ENCODE measurements at places on chromosomes 5 and 9. TPM values are rescaled to one million over a fixed set of nuclear protein-coding genes. Genes with fewer than 3 reads are reported as not detected.
A peak's percentile ranks its signal among the peaks of the same experiment; 100 is the strongest.

Gene ADAMTS16
- 2.6 TPM for total RNA-seq

Gene PCDHA12
- total RNA-seq = under 0.01 TPM

Gene LRRC70
- 1.3 TPM for total RNA-seq

Gene BAAT
- under 0.01 TPM for total RNA-seq

Gene SMIM27
- total RNA-seq = 2.6 TPM

Gene ZNF608
- 8.4 TPM for total RNA-seq

Gene EQTN
- total RNA-seq = not detected

Gene BHMT2
- total RNA-seq = 34.5 TPM

Gene SLC25A2
- 0.64 TPM for total RNA-seq

DNA sequence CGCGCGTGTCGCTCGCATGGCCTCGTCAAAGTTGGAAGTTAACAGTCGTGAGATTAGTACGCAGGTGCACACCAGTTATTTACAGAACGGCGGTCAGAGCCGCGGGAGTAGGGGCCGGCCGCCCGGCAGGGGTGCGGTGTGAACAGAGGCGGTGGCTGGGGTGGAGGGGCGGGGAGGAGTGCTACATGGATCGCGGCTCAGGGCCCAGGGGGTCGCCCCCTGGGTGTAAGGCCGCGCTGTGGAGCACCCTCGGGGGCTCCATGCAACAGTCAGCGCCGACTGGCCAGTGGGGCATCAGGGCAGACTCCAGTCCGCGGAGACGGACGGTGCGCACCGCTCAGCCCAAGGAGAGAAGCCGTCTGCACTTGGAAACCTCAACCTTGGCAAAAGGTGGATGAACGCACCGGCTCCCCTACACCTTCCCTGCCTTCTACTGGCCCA is 60.3 kb downstream of the ZNF354C start:
- DNase-seq = no peak

DNA sequence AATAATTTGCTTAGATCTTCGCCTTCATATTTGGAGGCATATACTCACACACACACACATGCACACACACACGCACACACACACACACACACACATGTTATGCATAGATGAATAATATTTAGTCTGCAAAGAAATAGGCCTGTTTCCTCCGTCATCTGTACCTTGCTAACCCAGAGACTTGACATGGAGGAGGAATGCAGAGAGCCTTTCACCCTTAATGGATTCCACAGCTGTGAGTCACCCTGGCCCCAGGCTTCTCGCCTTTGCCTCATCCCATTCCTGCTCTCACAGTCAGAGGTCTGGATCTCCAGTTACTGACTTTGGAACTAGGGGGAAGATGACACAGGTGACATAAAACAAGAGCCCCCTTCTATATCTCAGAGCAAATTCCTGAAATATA is 29.7 kb downstream of the ZNF462 start:
- peak; percentile 93 for DNase-seq

- no peak for DNase-seq
Measured at GRCh38 chr5:103264508-103264907, 5.9 kb downstream of the MACIR start.

GRCh38 chr5:2958976-2959375 is 207.5 kb upstream of the IRX2 start:
- no peak for DNase-seq

DNA sequence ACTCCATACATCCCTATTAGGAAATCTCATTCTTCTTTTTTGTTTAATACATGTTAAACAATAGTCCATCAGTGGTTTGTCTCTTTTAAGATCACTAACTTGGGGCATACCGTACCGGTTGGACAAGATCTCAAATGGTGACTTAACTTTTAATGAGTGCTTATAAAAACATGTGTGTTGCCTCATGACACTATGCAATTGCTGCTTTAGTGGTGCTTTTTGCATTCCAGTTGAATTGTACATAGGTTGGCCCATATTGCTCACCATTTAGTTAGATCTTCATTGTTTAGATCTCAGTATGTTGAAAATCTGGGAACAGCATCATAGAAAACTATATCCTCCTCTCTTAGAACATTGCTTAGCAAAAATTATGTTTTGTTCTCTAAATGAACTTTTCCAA is 17.8 kb downstream of the C9orf85 start:
- peak; percentile 36 for DNase-seq

DNA sequence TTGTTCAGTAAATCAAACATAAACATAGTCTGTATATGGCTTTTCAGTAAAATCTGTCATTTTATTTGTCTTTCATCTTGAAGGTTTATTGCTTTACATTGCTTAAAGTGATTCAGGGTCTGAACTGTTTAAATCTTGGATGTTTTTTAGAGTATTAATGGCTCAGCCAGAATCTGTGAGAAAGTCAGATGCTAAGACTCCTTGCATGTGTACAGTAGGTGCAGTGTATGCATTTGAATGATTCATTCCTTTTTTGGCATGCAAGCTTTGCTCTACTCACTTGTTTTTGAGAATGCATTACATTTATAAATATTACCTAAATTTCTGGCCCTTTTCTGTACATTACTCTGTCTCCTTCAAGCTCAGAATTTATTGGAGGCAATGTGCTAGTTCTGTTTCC is 271.0 kb upstream of the RIOK2 start:
- DNase-seq = no peak

- DNase-seq = peak; percentile 60
Measured at GRCh38 chr9:120941046-120941770, 14.6 kb upstream of the TRAF1 start.

DNA sequence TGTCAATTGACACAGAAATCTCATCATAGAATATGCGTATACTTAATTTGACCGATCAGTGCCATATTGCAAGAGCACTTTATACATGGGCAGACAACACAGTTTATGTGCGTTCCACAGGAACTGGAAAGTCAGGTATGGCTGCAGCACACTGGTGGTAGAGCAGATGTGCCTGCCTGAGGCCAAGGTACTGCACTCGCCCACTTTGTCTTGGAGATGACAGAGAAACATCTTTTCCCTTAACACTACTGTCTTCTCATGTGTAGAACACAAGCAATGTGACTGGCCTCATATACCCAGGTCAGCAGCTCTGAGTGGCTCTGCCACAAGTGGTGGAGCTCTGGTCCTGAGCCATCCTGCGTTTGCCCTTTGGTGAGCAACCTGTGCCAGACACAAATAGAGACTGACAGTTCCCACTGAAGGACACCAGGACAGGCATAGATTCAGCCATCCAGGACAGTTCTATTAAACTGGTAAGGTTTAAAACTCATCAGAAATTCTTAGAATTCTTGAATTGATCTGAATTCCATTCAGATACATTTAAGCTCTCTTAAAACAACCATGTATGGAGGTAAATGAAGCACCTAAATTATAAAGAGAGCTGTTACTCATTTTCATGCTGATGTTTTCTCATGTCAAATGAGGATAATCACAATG is 21.0 kb upstream of the PPP2CA start:
- no peak for DNase-seq

DNA sequence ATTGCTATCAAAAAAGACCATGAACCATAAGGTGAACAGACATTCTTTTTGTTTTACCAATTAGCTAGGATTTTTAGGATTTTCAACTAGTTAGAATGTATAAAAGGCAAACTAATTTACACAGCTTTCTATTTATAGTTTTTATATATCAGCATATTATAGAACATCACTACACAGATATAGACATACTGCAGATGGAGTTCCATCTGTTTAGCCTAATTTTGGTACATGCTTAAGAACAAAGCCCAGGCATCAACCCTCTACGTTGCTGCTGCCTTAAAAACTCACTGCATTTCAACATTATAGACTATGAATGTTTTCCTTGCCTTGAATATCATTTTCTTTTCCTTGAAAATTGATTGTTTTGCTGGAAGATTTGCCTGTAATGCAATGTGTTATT is 2227.5 kb upstream of the C9orf72 start:
- no peak for DNase-seq

DNA sequence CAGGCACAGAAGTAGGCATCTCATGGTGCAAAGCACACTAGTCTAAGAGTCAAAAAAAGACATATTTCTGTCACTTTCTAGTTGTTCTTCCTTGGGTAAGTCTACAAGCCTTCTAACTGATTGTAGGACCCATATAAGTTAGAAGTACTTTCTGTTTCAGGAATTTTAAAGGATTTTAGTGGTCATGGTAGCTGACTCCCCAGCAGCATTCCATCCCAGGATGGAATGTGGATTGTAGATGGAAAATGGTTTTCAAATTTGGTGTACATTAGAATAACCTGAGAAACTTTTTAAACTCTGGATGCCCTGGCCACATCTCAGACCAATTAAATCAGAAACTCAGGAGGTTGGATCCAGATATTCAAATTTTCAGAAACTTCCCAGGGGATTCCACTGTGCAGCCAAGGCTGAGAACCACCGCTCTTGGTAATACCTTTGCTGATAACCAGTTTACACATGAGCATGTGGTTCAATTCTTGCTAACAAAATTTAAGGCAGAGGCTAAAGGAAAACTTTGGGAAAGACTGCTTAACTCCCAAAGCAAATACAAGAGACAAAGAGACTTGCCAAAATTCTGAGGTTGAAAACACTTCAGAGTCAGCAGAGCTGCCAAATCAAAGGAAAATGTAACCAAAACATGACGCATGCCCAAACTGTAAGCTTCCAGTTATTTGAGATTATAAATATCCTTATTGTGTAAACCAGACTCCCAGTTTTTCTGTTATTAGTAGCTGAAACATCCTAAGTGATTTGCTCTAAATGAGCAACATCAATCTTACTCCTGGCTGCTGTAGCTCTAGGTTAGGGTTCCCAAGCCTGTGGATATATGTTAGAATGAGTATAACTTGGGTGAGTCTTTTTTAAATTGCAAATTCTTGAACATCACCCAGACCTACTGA is 145.4 kb upstream of the MTAP start:
- peak; percentile 71 for DNase-seq

DNA sequence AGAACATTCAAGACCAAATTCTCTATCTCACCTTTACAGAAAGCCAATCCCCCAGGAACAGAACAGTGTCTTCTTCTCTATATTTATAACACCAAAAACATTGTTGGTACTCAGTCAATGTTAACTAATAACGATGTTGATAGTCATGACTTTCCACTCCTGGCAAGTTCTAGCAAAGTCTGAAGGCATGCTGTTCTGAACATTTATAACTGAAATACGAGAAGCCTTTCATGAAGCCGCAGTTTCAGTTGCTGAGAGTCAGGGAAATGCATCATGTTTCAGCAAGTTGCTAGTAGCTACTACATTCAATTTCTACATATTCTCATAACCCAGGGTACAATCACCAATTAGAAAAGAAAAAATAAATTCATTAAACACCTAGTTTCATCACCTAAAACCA is 301.4 kb downstream of the PDE4D start:
- peak; percentile 34 for DNase-seq

DNA sequence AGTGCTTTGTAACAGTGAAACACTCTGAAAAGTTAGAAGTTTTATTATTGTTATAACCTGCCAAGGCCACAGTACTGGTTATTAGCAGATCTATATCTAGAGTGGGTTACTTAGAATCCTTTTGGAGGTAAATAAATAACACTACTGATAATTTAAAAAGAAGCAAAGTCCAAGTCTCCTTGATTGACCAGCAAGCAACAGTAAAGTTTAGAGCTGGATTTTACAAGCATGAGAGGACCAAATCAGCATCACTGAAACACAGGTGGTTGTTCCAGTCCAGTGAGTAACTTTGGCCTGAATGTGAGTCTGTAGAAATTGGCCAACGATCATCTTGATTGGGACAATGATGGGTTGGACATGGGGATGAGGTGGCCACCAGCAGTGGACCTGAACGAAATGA is 77.2 kb upstream of the AGXT2 start:
- no peak for DNase-seq

DNA sequence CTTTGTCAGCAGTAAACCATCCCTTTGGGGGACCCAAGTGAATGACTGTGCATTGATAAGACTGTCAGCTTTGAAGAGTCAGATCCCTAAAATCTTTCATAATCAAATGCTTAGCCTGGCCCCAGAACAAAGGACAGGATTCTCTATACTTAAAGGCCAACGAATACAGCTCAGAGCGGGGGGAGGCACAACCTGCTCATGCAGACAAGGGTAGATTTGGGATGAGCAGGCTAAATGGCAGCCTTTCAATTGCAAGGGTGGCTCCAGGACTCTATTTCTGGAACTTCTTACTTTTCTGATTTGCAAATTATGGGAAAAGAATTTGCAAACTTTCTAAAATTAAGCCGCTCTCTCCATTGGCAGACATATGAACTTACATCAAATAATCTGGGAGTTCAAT is 66.4 kb downstream of the ELL2 start:
- no peak for DNase-seq

DNA sequence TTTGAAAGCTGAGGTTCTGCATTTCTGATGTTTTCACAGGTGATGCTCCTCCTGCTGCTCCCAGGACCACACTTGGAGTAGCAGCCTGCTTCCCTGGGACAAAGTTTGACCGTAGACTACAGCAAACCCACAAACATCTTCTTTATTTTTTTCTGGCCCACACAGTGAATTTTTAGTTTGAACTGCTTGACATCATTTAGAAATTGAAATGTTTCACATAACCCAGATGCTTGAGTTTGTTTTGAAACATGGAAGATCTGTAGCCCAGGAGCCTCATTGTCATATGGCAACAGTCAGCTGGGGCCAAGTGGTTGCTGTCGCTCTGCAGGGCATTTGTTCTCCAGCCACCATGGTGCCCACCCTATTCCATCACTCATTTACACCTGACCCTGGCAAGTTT is 8.4 kb downstream of the SH3TC2 start:
- DNase-seq = peak; percentile 40

DNA sequence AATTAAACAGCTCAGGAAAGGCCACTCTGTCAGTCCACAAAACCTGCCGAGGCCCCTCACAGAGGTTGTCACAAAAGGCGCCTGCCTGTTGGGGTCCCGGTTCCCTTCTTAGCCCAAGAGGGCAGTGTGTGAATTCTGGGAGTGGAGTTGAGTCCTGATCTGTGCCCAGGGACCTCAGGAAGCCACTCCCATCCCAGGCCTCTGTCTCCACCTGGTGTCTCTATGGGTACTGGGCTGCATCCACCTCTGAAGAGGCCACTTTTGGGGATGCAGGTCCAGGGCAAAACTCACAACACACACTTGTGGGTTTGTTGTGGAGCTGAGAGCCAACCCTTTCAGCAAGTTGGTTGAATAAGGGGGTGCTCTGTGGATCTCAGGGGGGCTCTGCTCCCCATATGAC is 74.3 kb upstream of the STXBP1 start:
- DNase-seq = no peak

- DNase-seq = no peak
Measured at GRCh38 chr5:18051953-18052352, 417.7 kb downstream of the TAF11L14 start.

DNA sequence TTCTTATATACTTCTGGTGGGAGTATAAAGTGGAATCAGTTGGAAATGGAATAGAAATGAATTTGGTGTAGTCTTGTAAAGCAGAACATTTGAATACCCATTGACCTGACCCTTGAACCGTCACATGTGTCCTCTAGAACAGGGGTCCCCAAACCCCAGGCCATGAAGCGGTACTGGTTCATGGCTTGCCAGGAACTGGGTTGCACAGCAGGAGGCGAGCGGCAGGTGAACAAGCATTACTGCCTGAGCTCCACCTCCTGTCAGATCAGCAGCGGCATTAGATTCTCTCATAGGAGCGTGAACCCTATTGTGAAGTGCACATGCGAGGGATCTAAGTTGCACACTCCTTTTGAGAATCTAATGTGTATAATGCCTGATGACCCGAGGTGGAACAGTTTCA is 80.0 kb downstream of the RANBP17 start:
- no peak for DNase-seq

GRCh38 chr9:34994900-34995669 is 5.5 kb downstream of the DNAJB5 start:
- DNase-seq = peak; percentile 76

GRCh38 chr9:96052686-96053085 is 177.2 kb downstream of the ERCC6L2 start:
- no peak for DNase-seq

GRCh38 chr9:12425878-12426864 is 267.0 kb upstream of the TYRP1 start:
- DNase-seq = peak; percentile 0

GRCh38 chr5:41087461-41087860 is 16.3 kb upstream of the MROH2B start:
- peak; percentile 47 for DNase-seq

Data from fibroblast of villous mesenchyme (primary cell).